ENCODE measurements at places on chromosomes 7 and 10.

DNA sequence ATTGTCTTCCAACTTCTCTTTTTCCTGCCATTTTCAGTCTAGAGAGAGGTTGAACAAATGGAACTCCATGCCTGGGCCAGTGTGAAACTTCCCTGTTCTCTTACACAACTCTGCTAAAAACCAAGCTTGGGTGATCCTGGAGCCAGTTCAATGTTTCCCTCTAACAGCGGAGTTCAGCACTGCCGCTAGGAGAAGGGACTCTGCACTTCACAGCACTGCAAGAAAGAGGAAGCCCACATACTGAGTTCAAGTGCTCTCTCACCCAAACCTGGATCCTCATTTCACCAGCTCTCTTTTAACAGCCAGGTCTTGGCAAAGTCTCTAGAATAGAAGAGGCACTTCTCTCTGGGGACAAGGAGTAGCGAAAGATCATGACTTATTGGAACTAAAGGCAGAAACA, 18.8 kb downstream of the FOXI2 start:
- no peak for DNase-seq

DNA sequence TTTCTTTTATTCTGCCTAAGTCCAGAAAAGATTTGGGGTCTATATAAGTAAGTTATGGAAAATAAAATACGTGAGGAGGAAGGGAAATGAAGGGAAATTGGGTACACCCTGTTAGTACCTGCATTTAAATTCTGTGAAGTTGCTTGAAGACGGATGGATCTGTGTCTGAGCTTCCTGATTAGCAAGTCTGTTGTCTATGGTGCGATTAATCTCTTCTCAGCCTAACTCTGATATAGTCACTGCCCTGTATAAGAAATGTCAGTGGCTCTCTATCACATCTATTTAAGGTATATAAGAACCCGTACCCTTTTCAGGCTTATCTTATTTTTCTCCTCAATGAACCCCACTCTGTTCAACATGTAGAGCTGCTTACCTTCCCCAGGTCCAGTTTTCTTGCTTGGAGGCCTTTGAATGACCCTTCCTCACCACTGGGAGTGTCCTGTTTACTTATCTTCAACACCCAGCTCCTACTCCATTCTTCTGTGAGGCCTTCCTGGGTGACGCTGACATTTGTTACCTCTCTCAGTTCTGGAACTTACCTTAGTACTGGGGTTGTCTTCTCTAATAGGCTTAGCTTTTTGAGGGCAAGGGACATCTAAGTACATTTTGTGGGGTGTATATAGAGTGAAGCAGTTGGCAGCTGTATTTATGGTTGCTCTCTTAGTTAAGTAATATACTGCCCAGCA, 149.6 kb upstream of the PRPS1L1 start:
- no peak for DNase-seq

- DNase-seq: no peak
These were observed 5.2 kb downstream of the PAX2 start for GRCh38 chr10:100750291-100751210.

GRCh38 chr10:75291805-75292204, 56.0 kb upstream of the COMTD1 start:
- DNase-seq: no peak

- DNase-seq: no peak
These were observed 21.4 kb downstream of the CREB5 start for GRCh38 chr7:28433699-28434219.

DNA sequence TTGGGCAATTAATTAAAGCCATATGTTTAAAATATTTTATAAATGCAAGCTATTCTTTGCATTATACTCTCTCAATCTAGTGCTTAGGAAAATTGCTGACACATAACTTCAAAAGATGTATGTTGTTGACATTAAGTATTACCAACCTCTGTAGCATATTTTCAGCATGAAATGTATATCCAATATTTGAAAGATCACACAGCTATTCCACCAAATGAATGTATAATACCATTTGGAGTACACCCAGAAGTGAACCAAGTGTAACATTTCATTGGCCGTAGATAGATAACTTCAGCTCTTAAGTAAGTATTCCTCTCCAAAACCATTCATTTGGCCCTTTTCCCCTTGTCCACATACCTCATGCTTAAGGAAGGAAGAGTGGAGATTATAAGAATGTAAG, 104.6 kb downstream of the HECTD2 start:
- DNase-seq: no peak

GRCh38 chr7:151744656-151745638, 132.0 kb downstream of the PRKAG2 start:
- DNase-seq: no peak
